ENCODE measurements at places on chromosomes 1 and 21.

GRCh38 chr1:172400722-172401105, 19.8 kb upstream of the C1orf105 start:
- DNase-seq = no peak

DNA sequence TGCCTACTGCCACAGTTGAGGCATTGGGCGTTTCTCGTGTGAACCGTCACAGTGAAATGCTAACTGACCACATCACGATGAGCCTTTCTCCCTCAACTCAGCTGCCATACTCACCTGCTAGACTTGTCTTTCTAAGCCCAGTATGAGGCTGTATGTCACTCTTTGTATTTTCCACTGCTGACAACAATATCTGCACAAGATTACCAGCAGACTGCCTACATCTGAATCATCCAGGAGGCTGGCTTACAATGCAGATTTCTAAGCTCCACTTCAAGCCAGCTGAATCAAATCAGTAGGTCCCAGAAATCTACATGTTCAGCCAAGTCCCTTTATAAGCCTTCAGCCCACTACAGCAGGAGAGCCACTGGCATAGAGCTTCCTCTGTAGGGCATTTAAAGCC, 355.0 kb upstream of the DUSP10 start:
- DNase-seq = no peak

- DNase-seq = peak; percentile 12
Measured at GRCh38 chr1:174580801-174581200, 133.0 kb downstream of the GPR52 start.

GRCh38 chr1:224387302-224387912, 30.7 kb downstream of the CNIH4 start:
- DNase-seq = no peak

DNA sequence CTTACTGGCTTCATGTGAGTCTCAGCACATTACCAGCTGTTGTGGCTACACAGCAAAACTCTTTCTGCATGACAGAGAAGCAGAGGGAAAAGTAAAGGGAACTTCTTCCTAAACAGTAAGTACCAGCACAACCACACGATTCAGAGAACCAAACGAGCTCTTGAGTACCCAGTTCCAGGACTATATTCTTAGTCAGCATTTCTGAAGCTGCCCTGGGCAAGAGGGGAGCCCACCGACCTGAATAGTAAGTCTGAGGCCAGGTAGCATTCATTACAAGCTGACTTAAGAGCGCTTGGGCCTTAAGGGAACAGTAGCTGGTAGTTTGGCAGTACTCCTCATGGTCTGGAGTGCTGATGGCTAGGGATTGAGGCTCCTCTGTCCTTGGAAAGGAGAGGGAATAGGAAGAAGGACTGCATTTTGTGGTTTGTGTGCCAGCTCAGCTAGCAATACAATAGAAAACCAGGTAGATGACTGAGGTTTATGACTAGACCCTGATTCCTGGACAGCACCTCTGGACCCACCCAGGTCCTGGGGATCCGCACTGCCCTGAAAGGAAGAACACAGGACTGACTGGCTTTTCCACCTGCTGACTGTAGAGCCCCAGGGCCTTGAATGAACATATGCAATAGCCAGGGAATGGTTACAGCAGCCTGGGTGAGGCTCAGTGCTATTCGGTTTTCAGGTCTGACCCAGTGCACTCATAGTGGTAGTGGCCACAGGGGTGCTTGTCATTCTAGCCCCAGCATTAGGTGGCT, 396.8 kb upstream of the PRMT6 start:
- no peak for DNase-seq
